ENCODE measurements at places on chromosomes 7 and 10. TPM values are rescaled to one million over a fixed set of nuclear protein-coding genes. Genes with fewer than 3 reads are reported as not detected.

Gene SYT15
- total RNA-seq, result 0.31 TPM

Gene UPK3B
- 0.63 TPM for total RNA-seq

Gene PNLIPRP2
- not detected for total RNA-seq

Gene SPDYE6
- total RNA-seq, result not detected

Gene VAX1
- total RNA-seq, result 2.5 TPM

Gene HABP2
- total RNA-seq, result not detected
